Stimulated activated CD8-positive, alpha-beta memory T cell treated with anti-CD3 and anti-CD28 coated beads, Interleukin-2, amount 100 ng/mL, for 1 hour (primary cell): ENCODE measurements at places on chromosomes 3 and 15.

DNA sequence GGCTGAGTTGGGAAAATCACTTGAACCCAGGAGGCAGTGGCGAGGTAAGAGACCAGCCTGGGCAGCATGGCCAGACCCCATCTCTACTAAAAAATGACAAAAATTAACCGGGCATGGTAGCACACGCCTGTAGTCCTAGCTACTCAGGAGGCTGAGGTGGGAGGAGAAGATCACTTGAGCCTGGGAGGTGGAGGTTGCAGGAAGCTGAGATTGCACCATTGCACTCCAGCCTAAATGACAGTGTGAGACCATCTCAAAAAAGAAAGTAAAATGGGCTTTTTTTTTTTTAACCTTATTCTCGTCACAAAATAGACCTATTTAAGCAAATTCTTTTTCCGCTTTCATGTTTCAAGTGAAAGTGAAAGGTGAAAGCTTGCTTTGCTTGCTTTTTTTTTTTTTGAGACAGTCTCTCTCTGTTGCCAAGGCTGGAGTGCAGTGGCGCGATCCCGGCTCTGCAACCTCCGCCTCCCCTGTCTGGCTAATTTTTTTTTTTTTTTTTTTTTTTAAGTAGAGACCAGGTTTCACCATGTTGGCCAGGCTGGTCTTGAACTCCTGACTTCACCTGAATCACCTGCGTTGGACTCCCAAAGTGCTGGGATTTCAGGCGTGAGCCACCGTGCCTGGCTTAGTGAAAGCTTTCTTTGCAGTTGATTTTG is 3.6 kb downstream of the PDIA3 start:
- DNase-seq = no peak

- DNase-seq = no peak
These were observed 3.8 kb downstream of the P4HTM start for GRCh38 chr3:48993834-48994233.

DNA sequence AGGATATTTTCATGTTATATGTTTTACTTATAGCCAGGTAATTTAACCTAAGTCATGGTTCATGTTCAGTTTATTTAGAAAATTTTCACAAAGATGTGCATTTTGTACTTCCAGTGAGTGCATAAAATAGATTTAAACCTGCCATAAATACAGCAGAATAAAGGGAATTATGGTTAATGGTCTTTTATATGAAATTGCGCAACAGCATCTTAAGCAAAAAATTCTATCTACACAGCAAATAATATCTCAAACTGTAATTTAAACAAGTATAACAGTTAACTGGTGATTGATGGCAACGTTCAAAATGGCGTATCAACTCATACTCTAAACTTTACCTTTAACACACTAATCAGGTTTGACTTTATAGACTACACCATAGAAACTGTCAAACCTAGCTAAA is 97.6 kb downstream of the ROBO1 start:
- DNase-seq = no peak

- no peak for DNase-seq
These were observed 110.0 kb upstream of the PLSCR5 start for GRCh38 chr3:146715170-146715569.

- DNase-seq = no peak
These were observed 149.1 kb upstream of the HACD2 start for GRCh38 chr3:123733805-123734526.

GRCh38 chr3:141725036-141725435 is 13.1 kb upstream of the RNF7 start:
- no peak for DNase-seq

GRCh38 chr3:158458464-158458863 is 112.5 kb upstream of the MLF1 start:
- DNase-seq = no peak

DNA sequence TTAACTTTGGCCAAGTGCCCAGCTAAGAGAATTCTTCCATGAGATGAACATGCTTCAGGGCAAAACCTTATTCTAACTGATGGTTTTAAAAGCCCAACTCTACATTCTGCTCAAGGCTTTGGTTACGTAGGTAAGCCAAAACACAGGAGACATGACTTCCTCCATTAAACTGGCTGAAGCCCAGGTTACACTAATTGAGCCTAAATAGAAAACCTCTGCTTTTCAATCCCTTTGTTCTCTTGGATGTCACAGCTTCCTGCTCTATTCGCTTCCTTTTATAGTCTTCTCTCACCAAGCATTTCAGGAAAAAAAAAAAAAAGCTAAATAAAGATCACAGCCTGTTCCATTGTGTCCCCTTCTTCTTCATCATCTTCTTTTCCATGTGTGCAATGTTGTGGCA is 420.4 kb downstream of the TIGIT start:
- DNase-seq = no peak

DNA sequence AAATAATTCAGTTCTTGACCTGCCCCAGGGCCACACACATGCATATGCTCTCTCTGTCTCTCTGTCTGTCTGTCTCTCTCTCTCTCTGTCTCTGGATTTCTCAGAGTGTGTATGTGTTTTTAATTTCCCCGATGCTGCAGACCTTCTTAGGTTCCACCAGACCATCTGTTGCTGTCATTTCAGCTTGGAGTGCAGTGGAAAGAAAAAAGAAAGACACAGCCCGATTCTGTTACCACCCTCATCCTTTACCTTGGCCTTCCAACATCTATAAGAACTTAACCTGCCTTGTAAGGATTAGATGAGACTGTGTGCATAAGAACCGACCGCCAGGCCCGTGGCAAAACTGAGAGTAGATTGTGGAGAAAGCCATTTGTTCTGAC is 9.7 kb upstream of the PGPEP1L start:
- DNase-seq = no peak

- no peak for DNase-seq
These were observed 327.8 kb upstream of the TBC1D5 start for GRCh38 chr3:18070231-18070630.

DNA sequence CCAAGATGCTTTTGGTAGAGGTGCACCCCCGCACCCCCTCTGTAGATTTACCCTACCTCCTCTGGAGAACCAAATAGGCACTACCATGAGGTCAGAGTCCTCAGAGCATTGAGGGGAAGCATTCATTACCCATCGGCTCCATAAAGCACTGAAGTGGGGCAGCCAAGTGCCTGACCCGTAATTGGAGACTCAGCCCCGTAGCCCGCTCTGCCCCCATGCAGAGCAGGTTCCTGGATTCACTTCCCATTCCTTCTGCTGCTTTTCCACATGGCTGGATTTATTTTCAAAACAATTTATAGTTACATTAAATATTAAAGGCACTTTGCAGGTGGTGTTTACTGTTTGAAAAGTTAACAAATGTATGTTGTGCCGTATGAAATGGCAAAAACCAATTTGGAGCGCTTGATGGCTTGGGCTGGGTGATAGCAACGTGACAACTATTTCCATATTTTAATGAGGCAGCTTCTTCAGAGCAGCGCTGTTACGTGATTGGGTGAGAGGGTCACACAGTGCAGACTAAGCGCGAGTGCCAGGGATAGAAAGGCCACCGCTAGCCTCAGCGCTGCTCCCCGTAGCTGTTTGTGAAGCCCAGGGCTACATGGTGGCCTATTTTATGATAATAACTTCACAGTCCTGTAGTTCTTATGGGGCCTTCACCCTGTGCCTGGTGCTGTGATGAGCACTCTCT is 373.8 kb upstream of the PROK2 start:
- no peak for DNase-seq

DNA sequence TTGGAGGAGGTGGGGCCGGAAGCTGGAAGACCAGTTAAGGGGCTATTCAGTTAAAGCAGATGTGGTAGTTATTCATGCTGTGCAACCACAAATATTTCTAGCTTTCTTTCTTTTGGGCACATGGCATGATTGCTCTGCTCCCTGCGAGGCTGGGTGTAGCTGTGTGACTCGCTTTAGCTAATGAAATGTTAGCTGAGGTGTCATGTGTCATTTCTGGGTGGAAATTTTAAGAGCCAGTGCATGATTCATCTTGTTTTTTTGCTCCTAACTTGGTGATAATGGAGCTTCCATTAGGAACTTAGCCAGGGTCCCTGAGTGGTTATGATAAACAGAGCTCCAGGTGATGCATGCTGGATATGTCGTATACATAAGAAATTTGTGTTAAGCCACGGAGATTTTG is 300.6 kb downstream of the SATB1 start:
- no peak for DNase-seq

GRCh38 chr15:63480441-63480821 is 24.0 kb upstream of the USP3 start:
- no peak for DNase-seq
